ENCODE measurements at places on chromosomes 2 and 18. TPM values are rescaled to one million over a fixed set of nuclear protein-coding genes. Genes with fewer than 3 reads are reported as not detected.

- no peak for DNase-seq
Measured at GRCh38 chr18:63137999-63138435, 181.6 kb downstream of the BCL2 start.

GRCh38 chr2:31505111-31505510, 75.6 kb downstream of the SRD5A2 start:
- DNase-seq: no peak

Gene NT5C1B
- total RNA-seq: not detected

DNA sequence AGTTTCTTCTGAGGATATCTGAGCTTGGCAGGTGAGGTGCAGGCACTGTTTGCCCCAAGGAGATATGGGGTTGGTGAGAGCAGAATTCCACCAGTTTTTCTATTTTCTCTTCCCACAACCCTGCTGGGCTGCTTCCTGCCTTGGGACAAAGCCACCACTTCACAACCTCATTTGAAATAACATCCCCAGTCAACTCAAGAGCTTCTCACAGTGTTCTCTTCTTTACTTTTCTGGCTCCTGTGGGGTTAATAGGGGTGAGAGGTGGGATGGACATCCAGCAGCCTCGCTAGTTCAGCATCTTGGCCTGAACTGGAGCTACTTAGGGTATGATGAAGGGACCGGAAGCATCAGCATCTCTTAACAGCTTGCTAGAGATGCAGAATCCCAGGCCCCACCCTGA, 106.3 kb downstream of the SLC4A3 start:
- DNase-seq: no peak

Gene OR6B2
- total RNA-seq: not detected

Gene ADAM23
- total RNA-seq: not detected

- no peak for DNase-seq
Measured at GRCh38 chr2:198106621-198107385, 302.4 kb downstream of the PLCL1 start.

DNA sequence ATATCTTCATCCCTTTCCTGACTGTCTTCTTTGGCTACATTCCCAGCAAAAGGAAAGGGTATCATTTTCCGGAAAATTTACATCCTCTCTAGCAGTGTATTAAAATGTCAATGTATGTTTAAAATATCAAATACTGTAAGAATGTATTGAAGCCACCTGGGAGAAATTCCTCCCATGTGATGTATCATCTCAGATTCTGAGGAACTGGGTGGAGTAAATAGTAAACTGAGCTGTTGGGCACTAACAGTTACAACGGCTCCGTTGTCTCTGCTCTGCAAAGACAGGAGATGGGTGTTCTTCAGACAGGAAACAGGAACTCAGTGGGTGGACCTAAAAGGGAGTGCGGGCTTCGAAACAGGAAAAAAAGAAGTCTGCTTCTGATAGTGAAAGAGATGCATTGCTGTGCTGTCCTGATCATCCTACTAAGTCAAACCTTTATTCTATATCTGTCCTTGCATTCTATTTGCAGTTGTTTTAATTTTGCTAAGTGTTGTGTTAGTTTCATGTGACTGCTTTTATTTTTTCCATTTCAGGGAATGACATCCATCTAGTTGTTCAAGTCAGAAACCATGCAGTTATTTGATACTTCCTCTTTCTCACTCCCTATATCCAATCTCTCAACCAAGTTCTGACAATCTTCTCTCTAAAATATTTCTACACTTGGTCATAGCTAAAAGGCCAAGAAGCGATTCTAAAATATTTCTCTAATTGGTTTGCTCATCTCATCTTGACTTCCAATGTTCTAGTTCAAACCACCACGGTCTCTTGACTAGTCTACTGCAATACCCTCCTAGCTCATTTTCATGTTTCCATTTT, 19.4 kb downstream of the DOK1 start:
- peak; percentile 79 for DNase-seq

GRCh38 chr2:176744146-176744545, 468.4 kb upstream of the HNRNPA3 start:
- DNase-seq: no peak

Gene MOCOS
- 5.1 TPM for total RNA-seq
